ENCODE measurements at places on chromosomes 6 and 20. TPM values are rescaled to one million over a fixed set of nuclear protein-coding genes. Genes with fewer than 3 reads are reported as not detected.

The OPN5 gene
- total RNA-seq: not detected

The PPP1R14C gene
- not detected for total RNA-seq

The ALDH8A1 gene
- total RNA-seq: 1.8 TPM

The TSHZ2 gene
- total RNA-seq: 1.9 TPM

The COL10A1 gene
- total RNA-seq: not detected

The IL17F gene
- total RNA-seq: not detected

The METTL24 gene
- total RNA-seq: not detected

Measured in natural killer cell (primary cell).